Hematopoietic multipotent progenitor cell (in vitro differentiated cells): ENCODE measurements at places on chromosomes 4 and X. TPM values are rescaled to one million over a fixed set of nuclear protein-coding genes. Genes with fewer than 3 reads are reported as not detected.

DNA sequence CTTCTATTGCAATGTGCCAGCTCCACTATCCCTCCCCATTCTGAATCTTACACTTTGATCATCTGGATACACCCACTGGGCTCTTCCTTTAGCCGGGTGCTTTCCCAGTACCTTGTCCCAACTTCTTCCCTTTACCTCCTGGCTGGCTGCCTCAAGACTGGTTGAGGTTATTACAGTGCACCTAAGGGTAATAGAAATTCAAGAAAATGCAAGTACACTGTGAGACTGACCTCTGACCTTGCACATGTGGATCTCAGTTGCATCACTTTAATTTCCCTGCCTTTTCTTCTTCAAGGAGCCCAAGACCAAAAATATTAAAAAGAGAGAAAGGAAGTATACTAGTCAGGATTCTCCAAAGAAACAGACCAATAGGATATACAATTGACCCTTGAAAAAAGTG is 53.9 kb upstream of the NOCT start:
- no peak for DNase-seq

- DNase-seq = no peak
Observed at GRCh38 chr4:112492321-112492720, 23.7 kb downstream of the NEUROG2 start.

GRCh38 chr4:74934888-74935287 is 2.0 kb downstream of the PARM1 start:
- DNase-seq = no peak

DNA sequence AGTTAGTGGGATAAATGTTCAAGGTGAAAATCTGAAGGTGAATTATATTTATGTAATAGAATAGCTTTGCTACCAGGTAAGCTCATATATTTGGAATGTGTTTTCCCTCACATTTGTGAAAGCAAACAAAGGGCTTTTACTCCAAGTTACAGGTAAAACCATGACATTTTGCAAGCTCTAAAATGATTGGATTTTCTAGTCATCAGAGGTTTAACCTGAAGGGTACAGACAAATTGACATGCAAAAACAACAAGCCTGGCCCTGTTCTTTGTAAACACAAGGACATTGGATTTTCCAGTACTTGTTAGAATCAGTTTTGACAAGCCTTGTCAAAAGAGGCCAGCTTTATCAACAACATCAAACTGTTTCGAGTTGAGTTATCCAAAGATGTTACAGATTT is 51.7 kb downstream of the ZFX start:
- DNase-seq = no peak

DNA sequence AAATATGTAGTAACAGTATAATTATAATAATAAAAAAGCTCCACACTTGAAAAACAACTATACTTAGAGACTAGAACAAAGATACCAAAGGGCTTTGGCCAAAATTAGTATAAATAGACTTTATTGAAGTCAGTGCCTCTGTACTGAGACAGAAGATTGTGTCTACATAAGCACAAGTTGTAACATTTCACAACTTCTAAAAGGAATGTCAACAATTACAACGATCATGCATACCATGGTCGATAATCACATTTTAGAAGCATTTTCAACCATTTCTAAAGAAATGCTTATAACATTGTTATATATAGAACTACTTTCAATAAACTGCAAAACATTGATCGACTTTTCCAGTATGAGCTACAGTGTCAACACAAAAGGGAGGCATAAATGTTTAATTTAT is 57.0 kb downstream of the DHX15 start:
- no peak for DNase-seq

DNA sequence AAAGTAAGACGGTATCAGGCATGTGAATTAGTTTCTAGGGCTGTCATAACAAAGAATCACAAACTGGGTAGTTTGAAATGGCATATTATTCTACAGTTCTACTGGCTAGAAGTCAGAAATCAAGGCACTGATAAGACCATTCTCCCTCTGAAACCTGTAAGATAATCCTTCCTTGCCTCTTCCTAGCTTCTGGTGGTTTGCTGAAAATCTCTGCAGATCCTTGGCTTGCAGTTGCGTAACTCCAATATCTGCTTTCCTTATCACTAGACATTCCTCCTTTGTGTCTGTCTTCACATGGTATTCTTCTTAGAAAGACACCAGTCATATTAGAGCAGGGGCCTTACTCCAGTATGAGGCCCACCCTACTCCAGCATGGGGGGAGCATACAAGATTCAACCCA is 19.6 kb upstream of the LCORL start:
- DNase-seq = no peak

- DNase-seq = no peak
Observed at GRCh38 chr4:7660176-7661039, 225.7 kb upstream of the PSAPL1 start.

GRCh38 chr4:180926277-180926676 is 1316.9 kb upstream of the TENM3 start:
- no peak for DNase-seq

- DNase-seq = no peak
Observed at GRCh38 chr4:159131564-159131963, 28.7 kb downstream of the RAPGEF2 start.

DNA sequence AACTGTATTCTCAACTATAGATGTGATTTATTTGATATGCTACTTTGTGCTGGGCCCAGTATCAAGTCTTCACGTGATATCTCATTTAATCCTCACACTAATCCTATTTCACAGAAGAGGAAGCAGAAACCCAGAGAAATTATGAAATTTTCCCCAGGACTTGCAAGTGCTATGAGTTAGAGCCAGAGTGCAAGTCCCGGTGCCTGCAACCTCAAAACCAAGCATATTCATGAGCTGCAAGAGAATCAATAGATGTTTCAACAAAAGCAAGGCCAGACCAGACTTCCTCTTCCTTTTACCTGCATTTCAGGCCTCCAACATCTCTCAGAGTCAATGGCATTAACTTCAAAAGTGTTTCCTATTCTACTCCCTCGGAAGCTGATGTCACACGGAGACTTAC is 92.2 kb upstream of the GATB start:
- no peak for DNase-seq

- DNase-seq = peak; percentile 36
Observed at GRCh38 chr4:149997881-149998421, 80.3 kb upstream of the DCLK2 start.

STK32B gene
- 14.8 TPM for total RNA-seq

GLRB gene
- 0.81 TPM for total RNA-seq

GPRIN3 gene
- 2.7 TPM for total RNA-seq

NUDT11 gene
- total RNA-seq = 9.4 TPM
